ENCODE measurements at places on chromosomes 7 and 10.
A peak's percentile ranks its signal among the peaks of the same experiment; 100 is the strongest.

- DNase-seq = no peak
These were observed 12.1 kb upstream of the TRUB1 start for GRCh38 chr10:114925587-114926586.

GRCh38 chr10:103278537-103278823 lies 1.5 kb downstream of the INA start:
- DNase-seq = no peak

- DNase-seq = peak; percentile 45
These were observed 47.0 kb upstream of the ELMO1 start for GRCh38 chr7:37495574-37496184.

- peak; percentile 63 for DNase-seq
These were observed at the start of gene PBLD for GRCh38 chr10:68332259-68333057. Gene PBLD (minus strand): TSS chr10:68332928. CDS start chr10:68306844, 26,084 bp downstream.

DNA sequence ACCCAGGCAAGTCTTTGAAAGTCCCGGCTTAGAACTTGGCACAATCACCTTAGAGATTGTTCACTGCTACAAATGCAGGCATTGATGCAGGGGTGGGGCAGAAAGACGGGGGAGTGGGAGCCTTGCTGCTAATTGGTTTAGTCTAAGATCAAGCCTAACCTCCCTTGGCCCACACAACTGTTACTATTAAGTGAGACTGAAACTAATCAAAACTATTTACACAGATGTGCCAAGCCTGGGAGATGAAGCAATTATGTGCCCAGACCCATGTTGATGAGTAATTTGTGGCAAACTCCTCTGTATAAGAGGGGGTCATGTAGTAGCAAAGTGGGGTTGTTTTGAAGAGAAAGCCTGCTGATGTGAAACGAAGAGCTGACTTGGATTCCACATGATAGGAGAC lies 178.2 kb upstream of the ITGB1 start:
- peak; percentile 69 for DNase-seq

- DNase-seq = no peak
These were observed 10.0 kb downstream of the FAM171A1 start for GRCh38 chr10:15361131-15361530.

- no peak for DNase-seq
These were observed 10.1 kb downstream of the CCDC136 start for GRCh38 chr7:128801667-128802418.

GRCh38 chr10:71281646-71282322 lies 37.3 kb upstream of the SLC29A3 start:
- no peak for DNase-seq

DNA sequence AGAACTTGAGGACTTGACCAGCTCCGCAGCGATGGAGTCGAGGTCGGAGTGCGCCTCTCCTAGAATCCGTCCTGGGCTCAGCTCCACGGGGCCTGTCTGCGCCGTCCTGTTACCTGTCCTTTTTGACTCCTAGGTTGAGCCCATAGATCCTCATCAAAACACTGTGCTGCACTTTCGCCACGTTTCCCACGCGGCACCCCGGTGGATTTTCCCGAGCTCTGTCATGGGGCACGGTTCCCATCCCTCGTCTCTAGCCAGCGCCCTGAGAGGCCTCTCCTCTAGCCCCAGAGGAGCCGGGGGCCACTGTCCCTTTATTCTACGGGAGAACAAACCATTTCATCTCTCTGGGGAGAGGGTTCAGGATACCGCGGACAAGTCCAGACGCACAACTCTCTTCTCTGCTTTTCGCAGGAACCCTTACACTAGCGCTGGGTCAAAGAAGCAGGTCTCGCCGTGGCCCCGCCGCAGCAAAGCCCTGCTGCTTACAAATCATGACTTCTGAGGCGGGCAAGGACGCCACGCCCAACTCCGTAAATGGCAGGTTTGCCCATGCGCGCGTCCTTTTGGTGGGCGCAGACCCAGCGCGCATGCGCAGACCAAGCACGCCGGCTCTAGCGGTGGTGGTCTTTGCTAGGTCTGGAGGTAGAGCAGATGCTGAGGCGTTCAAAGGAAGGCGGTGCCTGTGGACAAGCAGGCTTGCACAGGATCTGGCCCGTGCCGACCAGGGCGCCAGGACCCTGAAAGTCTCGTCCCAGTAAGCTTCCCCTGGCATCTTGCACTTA lies 10.3 kb upstream of the ANKRD7 start:
- peak; percentile 77 for DNase-seq

GRCh38 chr7:83835424-83835823 lies 186.5 kb upstream of the SEMA3E start:
- no peak for DNase-seq

- DNase-seq = no peak
These were observed 5.6 kb downstream of the OGA start for GRCh38 chr10:101812606-101813005.

GRCh38 chr7:39589323-39590111 lies 23.3 kb downstream of the YAE1 start:
- peak; percentile 67 for DNase-seq

DNA sequence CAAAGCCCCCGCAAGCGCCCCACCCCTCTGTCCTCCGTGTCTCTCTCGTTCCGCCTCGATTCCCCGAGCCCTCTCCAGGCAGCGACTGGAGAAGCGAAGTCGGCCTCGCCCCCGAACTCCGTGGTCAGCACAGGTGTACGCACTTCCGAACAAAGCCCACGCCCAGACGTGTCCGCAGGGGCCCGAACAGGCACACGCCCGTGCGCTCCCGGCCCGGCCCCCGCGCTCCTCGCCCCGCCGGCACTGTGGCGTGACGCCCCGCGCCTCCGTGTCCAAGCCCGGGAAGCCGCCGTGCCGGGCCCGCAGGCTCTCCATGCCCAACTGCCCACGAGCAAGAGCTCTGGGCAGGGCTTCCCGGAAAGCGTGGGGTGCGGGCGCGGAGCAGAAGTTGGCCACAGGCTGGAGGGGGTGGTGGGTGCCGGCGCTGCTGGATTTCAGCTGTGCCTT lies 662 bp downstream of the NRCAM start:
- DNase-seq = no peak

DNA sequence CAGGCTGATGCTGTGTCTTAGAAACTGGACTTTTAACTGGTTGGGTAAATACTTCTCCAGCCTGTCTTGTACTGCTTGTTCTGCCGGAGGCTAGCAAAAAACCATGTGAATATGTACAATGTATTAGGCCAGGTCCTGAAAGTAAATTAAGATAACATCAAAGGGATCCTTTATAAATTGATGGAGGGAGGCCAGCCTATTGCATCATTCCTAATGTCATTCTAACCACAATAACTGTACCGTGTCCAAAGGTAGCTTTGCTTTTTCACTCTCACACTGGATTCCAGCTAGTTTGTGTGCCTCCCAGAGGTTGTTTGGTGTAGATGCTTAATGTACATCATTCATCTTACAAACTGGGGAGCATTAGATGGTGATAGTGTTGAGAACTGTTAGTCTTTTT lies 91.2 kb upstream of the SEM1 start:
- DNase-seq = no peak

GRCh38 chr7:113657603-113658002 lies 261.2 kb downstream of the PPP1R3A start:
- DNase-seq = no peak

DNA sequence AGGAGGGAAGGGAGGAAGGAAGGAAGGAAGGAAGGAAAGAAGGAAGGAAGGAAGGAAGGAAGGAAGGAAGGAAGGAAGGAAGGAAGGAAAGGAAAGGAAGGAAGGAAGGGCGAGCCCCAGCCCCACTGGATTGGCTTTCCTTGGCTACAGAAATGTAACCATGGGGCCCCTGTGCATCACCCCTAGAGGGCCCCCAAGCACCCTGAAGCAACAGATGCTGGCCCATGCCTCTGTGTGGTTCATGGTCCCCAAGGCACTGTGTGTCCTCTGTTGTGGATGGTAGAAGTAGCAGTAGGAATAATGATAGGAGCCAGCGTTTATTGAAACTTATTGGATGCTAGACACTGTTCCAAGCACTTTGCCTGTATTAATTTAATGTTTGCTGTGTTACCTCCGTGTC lies 116.6 kb upstream of the MACROH2A2 start:
- no peak for DNase-seq

- DNase-seq = no peak
These were observed 553.0 kb downstream of the KCNMA1 start for GRCh38 chr10:77084431-77085144.

DNA sequence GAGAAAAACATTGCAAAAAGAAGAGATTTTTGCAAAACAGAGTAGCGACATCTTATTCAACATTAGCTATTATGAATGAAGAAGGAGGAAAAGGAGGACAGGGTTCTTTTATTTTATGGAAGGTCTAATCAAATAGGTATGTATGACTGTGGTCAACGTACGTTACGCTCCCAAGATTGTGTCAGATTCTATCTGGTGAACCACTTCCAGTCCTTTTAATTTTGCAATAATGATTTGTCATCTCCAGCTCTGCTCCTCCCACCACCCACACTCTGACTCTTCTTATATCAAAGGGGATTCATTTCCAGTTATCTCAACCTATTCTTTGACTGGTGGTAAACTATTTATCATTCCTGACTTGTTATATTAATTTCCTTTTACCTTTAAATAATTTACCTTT lies 259.9 kb downstream of the CACNA2D1 start:
- no peak for DNase-seq

- no peak for DNase-seq
These were observed 449.9 kb downstream of the POM121L12 start for GRCh38 chr7:53485354-53485753.

GRCh38 chr7:156169474-156170370 lies 357.5 kb upstream of the SHH start:
- DNase-seq = no peak

DNA sequence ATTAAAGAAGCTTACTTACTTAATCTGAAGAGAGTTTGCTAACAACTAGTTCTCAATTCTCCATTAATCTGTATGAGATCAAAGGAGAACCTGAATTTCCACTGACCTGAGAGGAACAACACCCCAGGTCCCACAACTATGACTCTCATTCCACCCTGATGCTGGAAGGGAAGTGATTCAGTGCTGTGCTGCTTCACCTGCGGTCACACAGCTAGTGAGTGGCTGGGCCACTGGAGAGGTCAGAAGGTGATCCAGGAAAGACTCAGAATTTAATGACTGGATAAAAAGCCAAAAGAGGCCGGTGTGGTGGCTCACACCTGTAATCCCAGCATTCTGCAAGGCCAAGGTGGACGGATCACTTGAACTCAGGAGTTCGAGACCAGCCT lies 23.6 kb downstream of the SORBS1 start:
- no peak for DNase-seq

DNA sequence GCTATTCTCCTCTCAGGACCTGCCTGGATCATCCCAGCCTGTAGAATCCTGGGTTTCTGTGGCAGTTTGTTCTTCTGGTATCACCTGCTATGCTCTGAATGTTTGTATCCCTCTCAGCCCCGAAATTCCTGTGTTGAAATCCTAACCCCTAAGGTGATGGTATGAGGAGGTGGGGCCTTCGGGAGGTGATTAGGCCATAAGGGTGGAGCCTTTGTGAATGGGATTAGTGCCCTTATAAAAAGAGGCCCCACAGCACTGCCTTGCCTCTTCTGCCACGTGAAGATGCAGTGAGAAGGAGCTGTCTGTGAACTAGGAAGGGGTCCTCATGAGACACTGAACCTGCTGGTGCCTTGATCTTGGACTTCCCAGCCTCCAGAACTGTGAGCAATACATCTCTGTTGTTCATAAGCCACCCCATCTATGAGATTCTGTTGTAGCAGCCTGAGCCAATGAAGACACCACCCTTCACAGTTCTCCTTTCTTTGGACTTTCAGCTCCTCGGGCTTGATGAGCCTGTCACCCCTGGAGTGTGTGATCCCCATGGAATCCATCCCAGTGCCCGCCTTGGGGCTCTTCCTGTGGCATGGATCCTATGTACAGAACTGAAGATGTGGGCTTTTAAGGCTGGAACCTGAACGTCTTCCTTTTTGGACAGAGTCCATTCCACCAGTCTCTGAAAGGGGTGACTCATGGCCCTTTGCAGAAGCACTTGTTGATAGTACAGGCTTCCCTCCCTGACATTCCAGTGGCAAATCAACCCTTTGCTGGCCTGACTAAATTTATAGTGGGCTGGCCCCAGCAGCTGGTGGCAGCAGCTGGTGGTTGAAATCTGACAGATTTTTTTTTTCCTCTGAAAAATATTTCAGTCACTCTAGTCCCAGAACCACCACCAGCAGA lies 138.0 kb downstream of the TACC2 start:
- DNase-seq = no peak

DNA sequence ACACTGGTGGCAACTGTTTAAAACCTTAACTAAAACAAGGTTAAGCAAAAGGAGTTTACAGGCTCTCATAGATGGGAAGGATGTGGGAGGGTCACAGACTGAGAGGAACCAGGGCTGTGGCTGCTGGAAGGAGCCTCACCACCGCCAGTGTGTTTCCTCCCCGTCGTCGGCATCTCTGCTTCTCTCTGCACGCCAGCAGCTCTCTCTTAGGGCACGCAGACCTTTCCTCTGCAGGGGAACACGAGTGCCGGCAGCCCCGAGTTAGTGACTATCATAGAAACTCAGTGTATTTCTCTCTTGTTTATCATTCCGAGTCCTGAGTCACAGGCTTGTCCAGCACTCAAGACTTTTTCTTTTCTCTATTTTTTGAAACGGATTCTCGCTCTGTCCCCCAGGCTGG lies 8.1 kb upstream of the SH2D4B start:
- DNase-seq = peak; percentile 41

DNA sequence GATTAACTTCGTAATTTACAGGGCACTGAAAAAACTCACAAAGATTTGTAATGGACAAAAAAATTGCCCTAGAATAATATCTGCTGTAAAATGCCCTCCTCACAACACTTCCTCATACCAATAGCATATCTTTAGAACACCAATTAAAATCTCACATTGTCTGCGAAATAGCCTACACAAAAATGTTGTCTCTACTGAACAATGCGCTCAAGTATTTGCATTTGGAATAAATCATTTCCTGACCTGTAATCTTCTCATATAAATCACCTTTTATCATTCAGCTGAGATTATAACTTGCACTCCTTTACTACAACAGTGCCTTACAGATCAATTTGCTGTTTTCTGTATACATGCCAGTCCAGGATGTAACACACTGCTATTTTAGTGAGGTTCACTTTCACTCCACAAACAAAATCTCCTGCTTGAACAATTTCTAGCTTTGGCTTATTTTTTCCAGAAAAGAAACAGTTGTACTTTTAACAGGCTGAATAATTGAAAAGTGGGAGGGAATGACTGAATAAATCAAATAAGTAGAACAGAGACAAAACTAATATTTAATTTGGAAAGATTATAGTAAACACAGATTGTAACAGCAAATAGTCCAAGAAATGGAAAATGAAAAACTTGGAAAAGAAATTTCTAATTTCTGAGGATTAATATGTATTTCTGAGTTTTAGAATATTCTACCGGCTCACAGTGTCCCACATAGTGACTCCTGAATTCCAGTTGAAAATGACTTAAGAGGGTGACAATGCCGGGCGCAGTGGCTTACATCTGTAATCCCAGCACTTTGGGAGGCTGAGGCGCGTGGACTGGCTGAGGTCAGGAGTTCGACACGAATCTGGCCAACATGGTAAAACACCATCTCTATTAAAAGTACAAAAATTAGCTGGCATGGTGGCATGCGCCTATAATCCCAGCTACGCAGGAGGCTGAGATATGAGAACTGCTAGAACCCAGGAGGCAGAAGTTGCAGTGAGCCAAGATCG lies 30.6 kb downstream of the JMJD1C start:
- DNase-seq = no peak

- no peak for DNase-seq
These were observed 95.3 kb downstream of the MYOF start for GRCh38 chr10:93386631-93387369.

- no peak for DNase-seq
These were observed 85.3 kb downstream of the ZNF33B start for GRCh38 chr10:42553064-42553407.

- DNase-seq = no peak
These were observed 76.2 kb upstream of the KIAA1217 start for GRCh38 chr10:24132741-24133140.
